Gastrocnemius medialis (tissue), 4 donors: ENCODE measurements at places on chromosomes 4 and X.

- no peak for DNase-seq
Observed at GRCh38 chr4:83178029-83178428, 63.5 kb upstream of the PLAC8 start.

- no peak for DNase-seq
Observed at GRCh38 chr4:177339477-177340374, 30.1 kb downstream of the NEIL3 start.

- DNase-seq, result no peak
Observed at GRCh38 chrX:966396-967070, 245.9 kb downstream of the CRLF2 start.

GRCh38 chrX:53323196-53323595 lies 41.8 kb upstream of the IQSEC2 start:
- DNase-seq, result no peak

GRCh38 chrX:68692651-68693050 lies 45.2 kb downstream of the STARD8 start:
- no peak for DNase-seq

GRCh38 chr4:177778623-177779022 lies 336.4 kb upstream of the AGA start:
- DNase-seq, result no peak

GRCh38 chr4:78410676-78411075 lies 140.9 kb upstream of the ANXA3 start:
- no peak for DNase-seq

DNA sequence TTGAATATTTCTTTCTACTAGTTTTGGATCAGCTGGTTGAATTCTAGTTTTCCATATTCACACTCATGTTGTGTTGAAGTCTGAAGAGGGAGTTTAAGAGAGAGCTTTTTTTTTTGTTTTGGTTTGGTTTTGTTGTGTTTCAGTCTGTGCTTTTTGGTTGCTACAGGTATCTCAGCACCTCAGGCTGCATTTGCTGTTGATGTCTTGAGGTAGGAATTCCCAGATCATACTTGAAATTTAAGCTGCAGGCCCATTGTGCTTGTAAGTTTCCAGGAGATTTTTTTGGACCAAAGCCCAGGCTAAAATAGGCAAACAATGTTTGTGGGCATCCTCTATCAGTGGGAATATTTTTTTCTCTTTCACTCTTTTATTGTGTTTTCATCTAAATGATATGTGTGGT lies 190.2 kb upstream of the AGA start:
- DNase-seq, result no peak

DNA sequence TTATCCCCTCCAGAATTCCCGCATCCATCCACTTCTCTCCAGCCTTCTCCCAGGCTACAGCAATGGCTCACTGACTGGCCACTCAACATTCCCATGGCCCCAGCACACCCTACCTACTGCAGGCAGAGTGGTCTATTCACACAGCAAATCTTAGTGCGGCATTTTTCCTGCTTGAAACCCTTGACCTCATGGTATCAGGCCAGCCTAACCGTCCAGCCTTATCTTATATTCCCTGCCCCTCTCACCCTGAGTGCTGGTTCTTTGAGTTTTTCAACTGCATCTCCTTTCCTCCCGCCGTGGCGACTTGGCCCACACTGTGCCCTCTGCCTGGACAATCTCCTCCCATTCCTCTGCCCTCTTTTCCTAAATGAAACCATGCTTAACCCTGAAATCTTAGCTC lies 10.0 kb upstream of the S100G start:
- no peak for DNase-seq

DNA sequence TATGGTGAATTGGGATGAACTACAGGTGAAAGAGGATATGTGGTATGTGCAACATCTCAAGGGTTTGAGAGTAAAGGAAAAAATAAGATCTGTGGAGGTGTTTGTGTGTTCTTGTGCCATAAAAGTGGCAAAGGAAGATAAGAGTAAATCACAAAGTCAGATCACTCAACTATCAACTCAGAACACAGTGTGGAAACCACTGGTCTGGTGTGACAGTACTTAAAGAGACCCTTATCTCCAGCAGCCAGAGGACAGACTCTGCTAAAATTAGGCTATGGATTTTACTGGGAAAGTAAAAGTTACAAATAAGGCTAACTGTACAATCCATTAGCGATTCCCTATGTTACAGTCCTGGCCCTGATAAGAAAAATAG lies 54.0 kb upstream of the PRDM8 start:
- no peak for DNase-seq

GRCh38 chr4:153067376-153067775 lies 131.3 kb downstream of the FHDC1 start:
- DNase-seq, result no peak

- no peak for DNase-seq
Observed at GRCh38 chr4:10733481-10734062, 49.0 kb upstream of the CLNK start.

DNA sequence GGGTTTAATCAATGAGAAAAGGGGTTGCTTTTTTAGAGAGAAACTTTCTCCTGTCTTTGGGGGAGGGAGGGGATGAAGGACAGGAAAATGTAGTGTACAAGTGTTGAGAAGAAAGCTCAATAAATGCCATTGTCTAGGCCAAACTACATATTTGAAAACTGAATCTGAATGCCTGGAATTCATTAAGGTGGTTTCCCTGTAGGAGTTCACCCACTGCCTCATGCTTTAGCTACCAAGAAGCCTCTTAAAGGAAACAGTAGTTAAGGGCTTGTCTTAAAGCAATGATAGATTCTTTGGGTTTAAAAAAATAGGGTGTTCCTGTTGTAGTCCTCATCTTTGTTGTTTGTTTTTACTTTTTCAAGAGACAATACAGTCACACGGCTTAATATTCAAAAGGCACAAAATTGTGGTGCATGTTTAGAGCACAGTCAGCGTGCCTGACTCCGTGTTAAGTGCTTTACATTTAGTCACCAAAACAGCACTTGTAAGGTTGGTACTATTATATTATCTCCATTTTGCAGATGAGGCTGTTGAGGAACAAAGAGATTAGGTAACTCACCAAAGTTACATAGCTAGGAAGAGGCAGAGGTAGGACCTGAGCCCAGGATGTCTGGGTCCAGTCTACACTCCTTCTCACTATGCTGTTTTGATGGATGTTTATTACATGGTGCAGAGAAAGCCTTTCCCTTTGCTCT lies 46.0 kb downstream of the FNIP2 start:
- no peak for DNase-seq

DNA sequence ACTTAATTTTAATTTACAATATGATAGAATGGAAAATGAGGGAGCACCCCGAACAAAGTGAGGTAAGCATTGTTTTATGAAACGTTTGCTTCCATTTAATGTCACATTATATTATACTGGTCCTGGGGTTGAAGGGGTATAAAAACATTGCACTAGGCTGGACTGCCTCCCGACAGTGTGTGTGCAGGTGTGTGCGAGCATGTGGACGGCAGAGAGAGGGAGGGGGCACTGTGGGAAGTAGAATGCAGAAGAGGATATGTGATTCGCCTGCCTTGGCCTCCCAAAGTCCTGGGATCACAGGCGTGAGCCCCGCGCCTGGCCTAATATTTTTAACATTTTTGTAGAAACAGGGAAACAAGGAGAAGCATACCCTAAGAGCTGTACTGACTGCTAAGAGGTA lies 36.0 kb downstream of the IRF2 start:
- DNase-seq, result no peak

DNA sequence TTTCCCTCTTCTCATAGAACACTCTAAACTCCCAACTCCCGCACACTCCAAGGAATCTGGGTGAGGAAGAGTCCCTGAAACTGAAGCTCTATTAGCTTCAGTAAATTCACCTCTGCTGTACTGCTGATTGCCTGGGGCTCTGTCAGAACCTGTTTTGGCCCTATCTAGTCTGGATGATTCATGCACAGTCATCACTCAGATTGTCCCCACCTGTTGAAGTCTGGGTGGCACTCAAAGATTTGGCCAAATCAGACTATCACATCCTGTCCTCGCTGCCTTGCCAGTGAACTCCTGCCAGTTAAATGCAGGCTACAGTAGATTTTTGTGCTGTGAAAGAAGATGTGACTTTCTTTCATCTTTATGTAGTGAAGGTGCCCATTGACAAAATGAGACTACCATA lies 63.5 kb upstream of the EMCN start:
- peak; percentile 85 for DNase-seq

- DNase-seq, result no peak
Observed at GRCh38 chrX:30948626-30949025, 59.6 kb upstream of the TAB3 start.

GRCh38 chr4:29243851-29244250 lies 1476.3 kb upstream of the PCDH7 start:
- DNase-seq, result no peak
